Ovary (tissue), 10 donors: ENCODE measurements at places on chromosomes 2 and 18. TPM values are rescaled to one million over a fixed set of nuclear protein-coding genes. Genes with fewer than 3 reads are reported as not detected.

Gene MFSD2B
- not detected for polyA plus RNA-seq

Gene CPO
- 31.8 TPM for polyA plus RNA-seq

Gene LYPD6B
- 0.33 TPM for polyA plus RNA-seq

Gene TM4SF20
- not detected for polyA plus RNA-seq

Gene TMEM169
- polyA plus RNA-seq: 0.24 TPM

Gene EVX2
- not detected for polyA plus RNA-seq

Gene UBE2E3
- polyA plus RNA-seq: 96.3 TPM

Gene CFAP210
- 0.18 TPM for polyA plus RNA-seq

Gene SMCHD1
- polyA plus RNA-seq: 15.6 TPM

Gene PSMA8
- polyA plus RNA-seq: 0.17 TPM

Gene KYNU
- polyA plus RNA-seq: 2.2 TPM

Gene GALNT3
- 5.2 TPM for polyA plus RNA-seq

Gene CHRND
- polyA plus RNA-seq: not detected

Gene ADGRF3
- 0.20 TPM for polyA plus RNA-seq

Gene ITM2C
- polyA plus RNA-seq: 96.2 TPM

Gene FAM136A
- 34.5 TPM for polyA plus RNA-seq

Gene RAMP1
- 1.8 TPM for polyA plus RNA-seq

Gene GNLY
- polyA plus RNA-seq: 10.8 TPM

Gene BMP10
- not detected for polyA plus RNA-seq

Gene AQP12B
- not detected for polyA plus RNA-seq

Gene VWA3B
- 1.1 TPM for polyA plus RNA-seq

Gene METTL4
- polyA plus RNA-seq: 8.2 TPM

Gene NEU4
- not detected for polyA plus RNA-seq

Gene CDH20
- polyA plus RNA-seq: 0.05 TPM

Gene FBXO36
- polyA plus RNA-seq: 2.9 TPM

Gene FBXO15
- 1.1 TPM for polyA plus RNA-seq

Gene TUBA4B
- 0.18 TPM for polyA plus RNA-seq
